ENCODE measurements at places on chromosomes 4 and X.

GRCh38 chr4:138164208-138164607 lies 77.9 kb downstream of the SLC7A11 start:
- no peaks in the 10 kb centered on the region for H3K4me1 ChIP-seq
- H3K36me3 ChIP-seq: no peaks in the 10 kb centered on the region
- H3K27ac ChIP-seq: no peak overlapping the region
- no peaks in the 10 kb centered on the region for H3K27me3 ChIP-seq
- no peak overlapping the region for H3K4me3 ChIP-seq

DNA sequence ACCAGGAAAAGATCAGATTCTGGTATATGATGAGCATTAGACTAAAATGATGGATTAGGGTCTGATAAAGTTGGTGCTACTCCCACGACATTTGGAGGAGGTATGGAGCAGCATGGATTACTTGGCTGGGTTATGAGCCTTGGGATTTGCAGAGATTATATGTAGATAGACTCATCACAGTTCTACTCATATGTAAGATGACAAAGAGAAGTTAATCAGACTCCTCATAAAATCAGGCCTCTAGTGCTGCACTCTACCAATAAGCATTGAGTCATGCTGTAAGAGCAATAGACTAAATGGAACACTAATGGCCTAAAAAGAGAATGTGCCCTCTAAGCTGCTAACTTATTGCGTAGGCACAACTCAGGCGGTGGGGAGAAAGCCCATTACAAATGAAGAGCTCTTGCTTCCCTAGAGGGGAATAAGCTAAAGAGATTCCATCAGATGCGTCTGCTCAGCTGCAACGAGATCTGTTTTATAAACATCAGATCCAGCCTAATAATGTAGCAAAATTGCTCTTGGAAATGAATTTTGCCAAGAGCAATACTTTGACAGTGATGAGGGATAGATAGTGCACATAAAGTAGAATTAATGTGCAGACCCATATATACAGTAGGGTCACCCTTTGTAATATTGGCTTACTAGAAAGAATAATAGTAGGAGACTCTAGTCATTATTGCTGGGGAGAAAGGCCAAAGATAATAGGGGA lies 17.5 kb downstream of the LIAS start:
- no peaks in the 10 kb centered on the region for H3K27me3 ChIP-seq
- no peaks in the 10 kb centered on the region for H3K4me1 ChIP-seq
- peaks cover 24% of the 10 kb centered on the region for H3K36me3 ChIP-seq
- no peak for DNase-seq

GRCh38 chrX:153693216-153694086 lies 5.7 kb downstream of the SLC6A8 start:
- H3K4me3 ChIP-seq: no peak overlapping the region
- H3K4me1 ChIP-seq: no peaks in the 10 kb centered on the region
- peaks cover 27% of the 10 kb centered on the region for H3K36me3 ChIP-seq
- DNase-seq: no peak
- no peak overlapping the region for H3K27ac ChIP-seq
- H3K27me3 ChIP-seq: peaks cover 3% of the 10 kb centered on the region

DNA sequence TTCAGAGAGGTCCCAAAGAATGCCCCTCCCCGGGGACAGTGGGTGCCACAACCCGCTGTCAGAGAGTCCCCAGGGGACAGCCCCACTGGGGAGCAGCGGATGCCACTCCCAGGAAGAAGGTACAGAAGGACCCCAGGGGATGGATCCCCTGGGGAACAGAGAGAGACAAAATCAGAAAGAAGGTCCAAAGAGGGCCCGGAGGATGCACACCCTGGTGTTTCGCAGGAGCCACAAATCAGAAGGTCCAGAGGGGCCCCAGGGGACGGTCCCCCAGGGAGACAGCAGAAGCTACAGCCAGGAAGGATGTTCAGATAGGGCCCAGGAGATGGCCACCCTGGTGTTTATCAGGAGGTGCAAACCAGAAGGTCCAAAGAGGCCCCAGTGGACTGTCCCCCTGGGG lies 1.4 kb downstream of the TEX13D start:
- peaks cover 5% of the 10 kb centered on the region for H3K4me1 ChIP-seq
- DNase-seq: no peak
- H3K4me3 ChIP-seq: no peak overlapping the region
- no peaks in the 10 kb centered on the region for H3K36me3 ChIP-seq
- no peak overlapping the region for H3K27ac ChIP-seq

DNA sequence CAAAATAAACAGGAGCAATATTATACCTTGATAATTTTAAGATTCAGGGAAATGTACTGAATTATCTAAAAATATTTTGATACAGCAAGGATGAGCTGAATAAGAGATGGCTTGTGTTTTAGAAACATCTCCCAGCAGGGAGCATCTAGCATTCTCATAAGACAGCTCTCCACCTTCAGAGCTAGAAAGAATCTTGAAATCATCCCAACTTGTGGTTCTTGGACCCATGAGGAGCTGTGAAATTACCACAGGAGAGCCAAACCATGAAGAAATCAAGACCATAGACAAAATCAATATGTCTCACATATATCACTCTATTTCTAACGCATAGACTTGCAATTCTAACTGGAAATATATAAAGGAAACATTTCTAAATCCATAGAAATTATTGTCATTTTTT lies 210.6 kb upstream of the DKK2 start:
- H3K27ac ChIP-seq: no peak overlapping the region
- H3K27me3 ChIP-seq: no peaks in the 10 kb centered on the region
- H3K36me3 ChIP-seq: no peaks in the 10 kb centered on the region
- DNase-seq: no peak
- no peak overlapping the region for H3K4me3 ChIP-seq

- no peaks in the 10 kb centered on the region for H3K27me3 ChIP-seq
- no peak overlapping the region for H3K4me3 ChIP-seq
- no peaks in the 10 kb centered on the region for H3K4me1 ChIP-seq
- DNase-seq: no peak
- no peaks in the 10 kb centered on the region for H3K36me3 ChIP-seq
- H3K27ac ChIP-seq: no peak overlapping the region
Measured at GRCh38 chr4:161721947-161722346, 441.9 kb downstream of the FSTL5 start.

DNA sequence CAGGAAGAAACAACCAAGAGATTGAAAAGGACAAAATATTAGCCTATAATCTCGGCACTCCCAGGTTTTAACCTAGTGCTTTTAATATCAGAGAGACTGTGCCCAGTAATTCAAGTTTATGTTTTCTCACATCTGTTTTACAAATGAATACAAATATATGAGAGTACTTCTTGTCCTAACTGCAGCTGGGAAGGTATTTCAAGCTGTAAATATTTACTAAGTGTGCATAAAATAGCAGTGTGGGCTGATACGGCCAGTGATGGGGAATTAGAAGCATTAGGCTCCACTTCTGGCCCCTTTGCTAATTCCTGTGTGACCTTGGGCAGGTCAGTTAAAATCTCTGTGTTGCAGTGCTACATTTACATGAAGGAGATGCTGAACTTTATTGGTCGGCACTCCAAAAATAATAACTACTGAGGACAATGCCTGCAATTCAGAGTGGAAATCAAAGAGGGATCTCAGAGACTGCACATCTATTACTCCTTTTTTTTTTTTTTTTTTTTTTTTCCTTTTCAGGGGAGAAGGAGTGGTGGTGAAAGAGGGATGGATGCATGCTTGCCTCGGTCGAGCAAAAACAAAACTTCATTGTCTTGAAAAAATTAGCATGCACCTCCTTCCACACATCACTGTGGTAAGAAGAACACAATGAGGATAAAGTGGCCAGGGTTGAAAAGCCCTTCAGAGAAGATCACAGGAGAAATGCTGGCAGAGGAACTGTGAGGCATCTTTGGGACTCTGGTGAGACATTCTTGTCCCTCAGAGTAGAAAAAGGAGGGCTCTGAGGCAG lies 44.6 kb upstream of the LNX1 start:
- H3K4me1 ChIP-seq: no peaks in the 10 kb centered on the region
- H3K4me3 ChIP-seq: no peak overlapping the region
- no peaks in the 10 kb centered on the region for H3K36me3 ChIP-seq
- no peak for DNase-seq
- peaks cover 27% of the 10 kb centered on the region for H3K27me3 ChIP-seq

- no peaks in the 10 kb centered on the region for H3K27me3 ChIP-seq
- no peak overlapping the region for H3K4me3 ChIP-seq
- no peaks in the 10 kb centered on the region for H3K4me1 ChIP-seq
- no peaks in the 10 kb centered on the region for H3K36me3 ChIP-seq
- no peak overlapping the region for H3K27ac ChIP-seq
Measured at GRCh38 chr4:70062000-70062399, 11.8 kb downstream of the HTN1 start.

GRCh38 chr4:90960840-90961239 lies 833.6 kb downstream of the CCSER1 start:
- DNase-seq: no peak
- no peaks in the 10 kb centered on the region for H3K4me1 ChIP-seq
- no peaks in the 10 kb centered on the region for H3K36me3 ChIP-seq
- H3K4me3 ChIP-seq: no peak overlapping the region
- no peak overlapping the region for H3K27ac ChIP-seq

- no peak for DNase-seq
- no peaks in the 10 kb centered on the region for H3K27me3 ChIP-seq
- no peak overlapping the region for H3K4me3 ChIP-seq
- H3K36me3 ChIP-seq: peaks cover 55% of the 10 kb centered on the region
- no peaks in the 10 kb centered on the region for H3K4me1 ChIP-seq
- no peak overlapping the region for H3K27ac ChIP-seq
Measured at GRCh38 chr4:70765368-70765767, 43.6 kb downstream of the RUFY3 start.

DNA sequence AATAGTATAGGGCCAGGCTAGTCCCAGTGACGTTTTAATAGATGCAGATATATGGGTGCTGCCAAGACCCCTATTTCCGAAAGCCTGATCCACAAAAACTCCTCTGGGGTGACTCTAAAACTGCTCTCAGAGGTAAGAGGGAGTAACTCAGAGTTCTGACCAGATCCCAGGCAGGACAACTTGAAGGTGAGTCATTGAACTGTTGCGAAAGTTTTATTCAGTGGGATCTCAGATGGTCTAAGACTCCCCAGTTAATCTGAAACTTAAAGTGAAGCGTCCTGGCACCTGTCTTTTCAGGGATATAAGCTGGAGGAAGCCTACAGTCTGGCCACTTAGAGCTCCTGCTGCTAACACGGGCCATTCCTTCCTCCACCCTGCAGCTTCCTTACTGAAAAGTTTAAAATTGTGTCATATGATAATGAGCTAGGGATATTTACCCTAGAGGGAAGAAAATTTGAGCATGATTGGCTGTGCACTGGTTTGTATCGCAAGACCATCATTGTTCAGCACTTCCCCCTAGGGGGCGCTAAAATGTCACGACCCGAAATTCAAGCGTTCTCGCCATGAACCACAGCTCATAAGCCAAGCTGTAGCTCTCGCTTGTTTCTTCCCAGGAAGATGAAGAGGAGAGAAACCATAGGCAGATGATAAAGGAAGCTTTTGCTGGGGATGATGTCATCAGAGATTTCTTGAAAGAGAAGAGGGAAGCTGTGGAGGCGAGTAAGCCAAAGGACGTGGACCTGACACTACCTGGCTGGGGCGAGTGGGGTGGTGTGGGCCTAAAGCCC lies 19.5 kb downstream of the UTP14A start:
- H3K4me1 ChIP-seq: peaks cover 4% of the 10 kb centered on the region
- peak; percentile 30 for DNase-seq
- H3K27me3 ChIP-seq: no peaks in the 10 kb centered on the region
- no peak overlapping the region for H3K27ac ChIP-seq

DNA sequence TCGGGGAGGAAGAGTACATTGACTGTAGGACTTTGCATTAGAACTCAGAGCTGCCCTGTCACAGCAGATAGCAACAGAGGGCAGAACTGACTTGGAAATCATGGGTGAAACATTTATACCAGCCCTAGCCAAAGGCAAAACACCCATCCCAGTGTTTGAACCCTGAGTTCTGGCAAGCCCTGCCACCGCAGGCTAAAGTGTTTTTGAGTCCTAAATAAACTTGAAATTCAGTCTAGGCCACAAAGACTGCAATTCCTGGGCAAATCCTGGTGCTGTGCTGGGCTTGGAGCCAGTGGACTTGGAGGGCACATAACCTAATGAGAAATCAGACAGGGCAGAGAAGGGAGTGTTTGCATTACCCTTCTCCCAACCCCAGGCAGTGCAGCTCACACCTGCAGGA lies 1015.7 kb downstream of the FSTL5 start:
- H3K4me3 ChIP-seq: no peak overlapping the region
- no peaks in the 10 kb centered on the region for H3K27me3 ChIP-seq
- H3K4me1 ChIP-seq: no peaks in the 10 kb centered on the region
- H3K36me3 ChIP-seq: no peaks in the 10 kb centered on the region

DNA sequence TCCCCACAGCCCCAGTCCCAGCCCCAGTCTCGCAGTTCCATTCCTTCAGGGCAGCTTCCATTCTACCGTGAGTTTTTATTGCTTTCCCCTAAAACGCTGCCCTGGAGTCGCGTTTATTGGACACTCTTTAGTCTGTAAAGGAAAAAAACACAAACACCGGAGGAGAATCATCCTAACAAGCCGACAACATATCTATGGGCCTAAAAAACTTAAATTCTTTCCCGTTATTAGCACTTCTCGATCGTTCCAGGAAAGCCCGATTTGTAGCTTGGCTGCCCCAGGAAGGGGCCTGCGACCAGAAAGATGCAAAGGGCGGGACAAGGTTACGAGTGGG lies 178.5 kb downstream of the CBR4 start:
- no peaks in the 10 kb centered on the region for H3K36me3 ChIP-seq
- DNase-seq: no peak
- H3K4me1 ChIP-seq: peaks cover 18% of the 10 kb centered on the region
- peak overlapping the region; percentile 75 for H3K4me3 ChIP-seq
- no peak overlapping the region for H3K27ac ChIP-seq

DNA sequence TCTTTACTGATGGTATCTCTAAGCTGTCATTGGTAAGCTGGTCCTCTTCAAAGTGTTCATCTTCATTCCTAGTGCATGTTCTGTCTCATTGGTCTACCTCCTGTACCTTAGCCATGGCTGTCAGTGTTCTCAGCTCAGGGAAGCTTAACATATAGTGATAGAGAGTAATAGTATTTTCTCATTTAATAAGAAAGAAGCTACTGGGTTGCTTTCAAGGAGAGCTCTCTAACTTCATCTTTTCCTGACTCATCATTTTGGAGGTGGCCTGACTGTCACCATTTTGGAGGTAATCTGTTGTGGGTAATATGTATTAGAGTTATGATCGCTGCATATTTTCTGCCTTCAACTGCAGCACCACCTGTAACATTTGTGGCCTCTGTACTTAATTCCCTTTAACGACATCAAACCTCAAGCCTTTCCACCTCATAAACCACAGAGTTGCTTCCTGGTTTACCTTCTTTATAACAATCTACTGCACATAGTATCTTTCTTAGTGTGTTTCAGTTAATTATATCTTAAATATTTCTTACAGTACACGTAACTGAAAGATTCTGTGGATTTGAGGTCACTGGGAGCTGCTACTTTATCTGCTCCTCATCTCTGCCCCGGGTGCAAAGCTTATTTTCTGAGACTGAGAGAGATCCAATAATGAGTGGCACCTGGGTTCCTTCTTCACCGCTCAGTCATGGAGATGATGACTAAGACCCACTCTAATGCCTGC lies 474.0 kb upstream of the TECRL start:
- H3K27me3 ChIP-seq: no peaks in the 10 kb centered on the region
- no peak overlapping the region for H3K4me3 ChIP-seq
- H3K4me1 ChIP-seq: no peaks in the 10 kb centered on the region
- H3K27ac ChIP-seq: no peak overlapping the region
- DNase-seq: no peak
- no peaks in the 10 kb centered on the region for H3K36me3 ChIP-seq
